ENCODE measurements at places on chromosomes 5 and 9.

DNA sequence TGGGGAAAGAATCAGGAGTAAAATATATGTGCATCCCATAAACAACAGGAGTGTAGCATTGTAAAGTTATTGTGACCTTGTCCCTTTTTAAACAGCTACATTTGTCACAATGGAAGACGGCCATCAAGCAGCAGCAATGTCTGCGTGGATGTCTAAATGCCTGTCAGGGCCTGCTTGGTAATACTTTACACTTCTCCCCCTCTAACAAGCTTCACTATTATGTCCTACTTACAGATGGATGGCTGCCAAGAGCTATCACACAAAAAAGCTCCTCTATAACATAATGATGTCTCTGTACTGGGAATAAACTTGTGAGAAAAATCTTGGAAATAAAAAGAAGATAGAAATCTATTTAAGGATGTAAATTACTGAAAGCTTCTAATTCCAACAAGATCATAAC, 213.0 kb downstream of the FBXL17 start:
- no peak for DNase-seq

DNA sequence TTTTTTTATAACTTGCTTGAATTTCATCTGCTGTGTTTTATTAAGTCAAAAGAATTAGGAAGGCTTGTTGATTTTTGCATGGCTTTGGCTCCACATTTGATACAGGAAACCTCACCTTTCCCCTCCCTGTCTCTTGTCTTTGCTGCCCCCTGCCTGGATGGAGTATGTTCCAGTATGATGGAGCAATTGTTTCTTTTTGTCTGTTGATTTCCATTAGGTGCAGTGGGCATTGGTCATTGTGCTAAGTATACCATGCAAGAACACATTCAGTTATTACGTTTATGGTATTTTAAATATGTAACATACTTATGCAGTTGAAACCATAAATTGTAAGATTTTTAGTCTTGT, 19.6 kb downstream of the TJP2 start:
- DNase-seq, result no peak

DNA sequence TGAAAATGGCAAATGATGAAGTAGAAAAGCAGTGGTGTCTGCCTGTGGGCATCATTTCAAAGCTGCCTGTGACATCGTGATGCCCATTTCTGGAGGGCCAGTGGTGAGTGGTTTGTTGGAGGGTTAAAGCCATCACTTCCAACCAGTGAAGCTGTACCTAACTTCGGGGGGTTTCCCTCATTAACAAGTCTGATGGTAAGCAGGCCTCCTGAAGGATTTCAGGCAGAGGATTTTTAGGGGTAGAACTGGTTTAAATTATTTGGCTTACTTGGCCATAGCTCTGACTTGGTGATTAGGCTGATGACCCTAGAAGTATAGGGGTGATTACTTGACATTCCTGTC, 10.7 kb downstream of the TNFAIP8 start:
- DNase-seq, result no peak

GRCh38 chr5:119074419-119074818, 3.5 kb downstream of the DMXL1 start:
- DNase-seq, result no peak

GRCh38 chr5:100518377-100518776, 16.8 kb upstream of the FAM174A start:
- DNase-seq, result no peak

DNA sequence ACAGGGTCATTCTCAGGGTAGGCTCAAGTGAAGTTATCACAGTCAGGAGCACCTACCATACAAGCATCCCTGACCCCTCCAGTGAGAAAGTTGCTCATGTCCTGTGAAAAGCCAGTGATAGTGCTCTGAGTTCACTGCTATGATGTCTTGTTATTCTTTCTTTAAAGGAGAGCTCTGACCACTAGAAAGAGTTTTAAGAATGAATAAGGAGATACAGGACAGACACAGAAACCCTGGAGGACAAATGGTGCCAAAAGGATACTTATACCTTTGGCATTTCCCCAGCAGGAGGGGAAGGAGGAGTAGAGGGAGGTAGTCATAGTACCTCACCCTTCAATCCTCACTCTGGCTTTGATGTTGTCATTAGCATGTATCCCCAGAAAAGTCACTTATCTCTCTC, 84.0 kb upstream of the AGXT2 start:
- DNase-seq, result no peak

GRCh38 chr5:43635374-43635773, 32.4 kb downstream of the NNT start:
- DNase-seq, result no peak

GRCh38 chr5:14129123-14129522, 14.0 kb upstream of the TRIO start:
- DNase-seq, result no peak

GRCh38 chr5:143229426-143229895, 174.0 kb downstream of the NR3C1 start:
- DNase-seq, result no peak

Measured in CD4-positive, alpha-beta memory T cell (primary cell).